ENCODE measurements at places on chromosomes 2 and 18.

DNA sequence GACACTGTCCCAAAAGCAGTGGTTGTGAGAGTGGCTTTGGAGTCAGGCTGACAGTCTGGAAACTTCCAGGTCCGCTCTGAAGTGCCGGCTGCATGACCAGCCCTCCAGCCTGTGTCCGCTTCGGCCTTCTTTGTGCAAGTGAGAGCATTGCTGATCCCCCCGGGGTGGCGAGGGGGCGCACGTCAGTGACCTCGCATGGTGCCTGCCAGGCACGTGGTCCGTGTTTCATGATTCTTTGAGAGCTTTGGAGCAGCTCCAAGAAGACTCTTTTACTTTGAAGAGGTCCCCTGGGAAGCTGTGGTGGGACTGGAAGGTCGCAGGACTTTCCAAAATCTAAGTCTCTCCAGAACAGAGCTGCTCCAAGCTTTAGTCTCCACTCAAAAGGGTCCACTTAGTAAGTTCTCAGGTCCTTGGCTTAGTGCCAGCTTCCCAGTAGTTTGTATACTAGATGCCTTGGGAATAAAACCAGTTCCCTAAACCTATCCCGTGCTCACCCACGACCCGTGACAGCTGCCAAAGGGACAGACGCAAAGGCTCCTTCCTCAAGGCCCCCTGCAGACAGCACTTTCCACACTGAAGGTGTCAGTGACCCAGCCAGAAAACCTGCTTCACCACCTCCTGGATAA lies 68.8 kb downstream of the ADI1 start:
- no peak for DNase-seq

GRCh38 chr2:88160517-88160916 lies 9.6 kb upstream of the THNSL2 start:
- no peak for DNase-seq

DNA sequence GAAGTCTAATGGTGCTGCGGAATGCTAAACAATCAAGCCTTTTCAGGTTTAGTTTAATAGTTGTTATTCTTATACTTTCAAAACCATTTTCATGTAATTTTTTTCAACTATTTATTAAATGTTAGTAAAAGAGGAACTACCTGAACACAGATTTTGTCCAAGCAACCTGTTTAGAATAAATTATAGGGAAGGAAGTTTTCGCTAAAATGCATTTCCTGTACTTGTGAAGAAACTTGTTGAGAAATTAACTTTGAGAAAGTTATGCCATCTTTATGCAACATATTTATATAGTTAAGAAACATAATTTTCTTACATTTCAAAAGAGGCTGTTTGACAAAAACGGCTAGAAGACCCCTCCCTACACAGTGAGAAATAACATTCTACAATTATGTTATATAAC lies 16.6 kb downstream of the MAP4K4 start:
- no peak for DNase-seq

DNA sequence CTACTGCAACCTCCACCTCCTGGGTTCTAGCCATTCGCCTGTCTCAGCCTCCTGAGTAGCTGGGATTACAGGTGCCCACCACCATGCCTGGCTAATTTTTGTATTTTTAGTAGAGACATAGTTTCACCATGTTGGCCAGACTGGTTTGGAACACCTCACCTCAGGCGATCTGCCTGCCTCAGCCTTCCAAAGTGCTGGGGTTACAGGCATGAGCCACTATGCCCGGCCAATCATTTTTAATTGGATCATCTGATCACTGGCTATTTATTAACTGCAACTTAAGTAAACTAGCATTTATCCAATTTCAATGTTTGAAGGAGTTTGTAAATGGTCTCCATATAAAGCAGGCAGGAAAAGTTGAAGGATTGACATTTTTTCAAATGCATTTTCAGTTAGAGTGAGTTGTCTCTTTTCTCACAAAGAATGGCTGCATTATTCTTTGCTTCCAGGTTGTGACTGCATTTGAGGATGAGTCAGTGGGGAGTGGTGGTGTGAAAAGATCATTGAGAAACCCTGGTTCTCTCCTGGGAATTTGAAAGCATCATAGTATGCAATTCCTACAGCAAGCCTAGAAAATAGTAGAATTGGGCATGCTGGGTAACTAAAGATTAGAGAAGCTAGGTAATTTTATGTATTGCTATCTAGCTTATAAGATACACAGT lies 431.1 kb upstream of the ZEB2 start:
- no peak for DNase-seq

DNA sequence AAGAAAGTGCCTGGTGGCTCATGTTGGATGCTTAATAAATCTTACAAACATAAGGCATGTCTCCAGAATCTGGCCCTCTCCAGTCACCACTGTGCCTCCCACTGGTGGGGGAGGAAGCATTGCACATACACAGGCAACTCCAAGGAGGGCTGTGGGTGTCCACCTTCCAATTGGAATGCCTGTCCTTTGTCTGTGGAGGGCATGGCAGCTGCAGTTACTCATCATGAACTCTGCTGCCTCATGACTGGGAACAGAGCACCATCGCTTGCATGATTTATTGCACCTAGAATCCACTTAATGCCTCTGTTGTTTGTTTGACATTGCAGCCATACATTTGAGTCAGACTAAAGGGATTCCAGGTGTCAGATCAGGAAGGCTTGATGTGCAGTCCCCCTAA lies 278.9 kb downstream of the PRKCE start:
- no peak for DNase-seq

DNA sequence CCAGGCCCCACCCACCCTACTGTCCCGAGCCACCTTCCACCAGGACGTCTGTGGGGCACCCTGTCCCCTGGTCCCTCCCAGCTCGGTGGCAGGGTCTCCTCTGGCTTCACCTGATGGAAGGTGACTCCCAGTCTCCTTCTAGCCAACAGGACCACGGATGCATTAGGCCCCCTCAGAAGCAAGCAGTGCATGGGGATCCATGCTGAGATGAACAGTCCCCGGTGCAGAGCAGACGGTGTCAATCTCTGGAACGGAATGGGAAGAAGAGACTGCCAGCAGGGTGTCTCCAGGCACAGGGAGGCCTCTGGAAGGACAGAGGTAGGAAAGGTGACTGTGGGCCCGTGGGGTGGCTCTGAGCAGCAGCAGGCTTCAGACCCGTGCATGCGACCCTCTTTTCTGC lies 65.2 kb upstream of the FZD7 start:
- no peak for DNase-seq

DNA sequence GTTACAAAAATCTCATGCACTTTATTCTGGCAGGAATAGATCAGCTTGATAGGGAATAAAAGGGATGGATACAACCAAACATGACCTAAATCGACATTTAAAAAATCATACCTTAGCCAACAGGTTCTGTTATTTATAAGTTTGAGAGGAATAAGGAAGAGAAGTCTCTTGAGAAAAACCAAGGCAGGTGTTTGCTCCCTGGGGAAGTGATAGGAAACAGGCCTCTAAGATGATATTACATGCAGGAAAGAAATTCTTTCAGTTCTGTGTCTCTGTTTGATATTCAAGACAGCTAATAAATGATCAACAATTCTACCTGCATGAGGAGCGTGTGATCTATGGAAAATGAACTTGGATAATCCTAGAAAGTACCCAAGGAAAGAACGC lies 184.8 kb upstream of the ZEB2 start:
- DNase-seq, result no peak

- no peak for DNase-seq
These were observed 43.3 kb downstream of the SERTAD2 start for GRCh38 chr2:64610316-64610855.

GRCh38 chr18:8411492-8411891 lies 197.7 kb upstream of the RAB12 start:
- DNase-seq, result no peak

DNA sequence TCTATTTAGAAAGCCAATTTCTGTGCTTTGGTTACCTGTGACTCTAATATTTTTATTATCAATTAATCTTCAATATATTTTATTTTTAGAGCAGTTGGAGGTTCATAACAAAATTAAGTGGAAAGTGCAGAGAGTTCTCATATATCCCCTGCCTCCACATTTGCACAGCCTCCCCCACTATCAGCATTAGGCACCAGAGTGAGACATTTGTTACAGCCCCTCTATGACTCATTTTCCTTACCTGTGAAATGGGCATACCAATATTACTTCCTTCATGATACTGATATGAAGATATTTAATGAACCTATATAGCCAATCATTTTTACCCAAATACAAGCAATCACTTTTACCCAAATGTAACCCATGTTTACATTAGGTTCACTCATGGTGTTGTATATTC lies 34.0 kb upstream of the CYTIP start:
- DNase-seq, result no peak

DNA sequence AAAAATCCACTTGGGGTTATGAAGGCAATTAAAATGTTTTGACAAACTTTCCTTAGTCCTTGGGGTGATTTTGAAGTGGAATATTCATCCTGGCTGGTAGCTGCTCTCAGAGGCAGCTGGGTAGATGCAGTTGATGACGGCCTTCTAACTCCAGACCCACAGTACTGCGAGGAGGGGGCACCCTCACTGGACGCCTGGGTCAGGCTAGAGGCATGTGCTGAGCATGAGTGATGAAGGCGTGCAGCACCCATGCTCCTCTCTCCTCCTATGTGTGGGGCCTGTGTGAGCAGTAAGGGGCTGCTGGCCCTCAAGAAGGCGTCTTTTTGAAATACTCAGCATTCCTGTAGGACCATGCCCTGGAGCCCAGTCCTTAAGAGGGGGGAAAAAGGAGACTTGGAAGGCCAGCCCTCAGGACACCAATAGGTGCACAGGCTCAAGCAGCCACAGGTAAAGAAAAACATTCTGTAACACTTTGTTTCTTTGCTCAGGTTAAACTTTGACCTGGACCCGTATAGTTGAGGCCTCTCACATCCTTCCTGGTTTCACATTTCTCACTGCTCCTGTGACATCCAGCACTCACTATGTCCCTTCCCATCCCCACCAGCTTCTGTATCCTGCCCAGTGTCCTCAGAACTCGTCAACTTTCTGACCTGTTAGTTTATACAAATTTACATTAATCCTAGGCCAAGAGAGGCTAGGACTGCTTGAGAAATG lies 64.4 kb downstream of the CD8B2 start:
- no peak for DNase-seq

GRCh38 chr2:207835805-207836204 lies 66.1 kb upstream of the FZD5 start:
- DNase-seq, result no peak

- DNase-seq, result no peak
These were observed 20.6 kb upstream of the SPTBN1 start for GRCh38 chr2:54435325-54436226.

DNA sequence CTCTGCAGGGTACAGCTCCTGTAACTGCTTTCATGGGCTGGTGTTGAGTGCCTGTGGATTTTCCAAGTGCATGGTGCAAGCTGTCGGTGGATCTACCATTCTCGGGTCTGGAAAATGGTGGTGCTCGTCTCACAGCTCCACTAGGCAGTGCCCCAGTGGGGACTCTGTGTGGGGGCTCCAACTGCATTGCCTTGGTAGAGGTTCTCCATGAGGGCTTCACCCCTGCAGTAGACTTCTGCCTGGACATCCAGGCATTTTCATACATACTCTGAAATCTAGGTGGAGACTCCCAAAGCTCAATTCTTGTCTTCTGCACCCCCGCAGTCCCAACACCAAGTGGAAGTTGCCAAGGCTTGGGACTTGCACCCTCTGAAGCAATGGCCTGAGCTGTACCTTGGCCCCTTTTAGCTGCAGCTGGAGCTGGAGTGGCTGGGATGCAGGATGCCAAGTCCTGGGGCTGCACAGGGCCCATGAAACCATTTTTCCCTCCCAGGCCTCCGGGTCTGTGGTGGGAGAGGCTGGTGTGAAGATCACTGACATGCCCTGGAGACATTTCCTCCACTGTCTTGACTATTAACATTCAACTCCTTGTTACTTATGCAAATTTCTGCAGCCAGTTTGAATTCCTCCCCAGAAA lies 41.6 kb downstream of the EDAR start:
- DNase-seq, result no peak

- DNase-seq, result no peak
These were observed 25.7 kb downstream of the RAB10 start for GRCh38 chr2:26059542-26059941.
